Stimulated activated CD4-positive, alpha-beta T cell treated with anti-CD3 and anti-CD28 coated beads, Interleukin-4, amount 100 ng/mL, for 4 hours (primary cell): ENCODE measurements at places on chromosomes 5 and 9.

DNA sequence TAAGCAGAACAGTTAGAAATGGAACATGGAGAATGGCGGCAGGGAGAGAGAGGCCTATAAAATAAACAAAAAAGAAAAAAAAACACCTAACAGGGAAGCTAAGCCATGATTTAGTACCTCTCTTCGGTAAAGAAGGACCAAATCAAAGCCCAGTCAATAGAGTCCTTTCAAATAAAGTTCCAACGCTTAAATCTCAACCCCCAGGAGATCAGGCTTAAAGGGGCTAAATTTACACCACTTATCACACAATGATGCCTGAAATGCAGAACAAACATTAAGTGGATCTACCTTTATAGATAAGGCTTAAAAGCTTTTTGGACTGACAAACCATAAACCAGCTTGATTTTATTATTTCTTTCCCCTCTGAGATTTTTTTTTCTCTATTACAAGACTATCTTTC, 66.3 kb downstream of the PRELID2 start:
- DNase-seq: no peak

DNA sequence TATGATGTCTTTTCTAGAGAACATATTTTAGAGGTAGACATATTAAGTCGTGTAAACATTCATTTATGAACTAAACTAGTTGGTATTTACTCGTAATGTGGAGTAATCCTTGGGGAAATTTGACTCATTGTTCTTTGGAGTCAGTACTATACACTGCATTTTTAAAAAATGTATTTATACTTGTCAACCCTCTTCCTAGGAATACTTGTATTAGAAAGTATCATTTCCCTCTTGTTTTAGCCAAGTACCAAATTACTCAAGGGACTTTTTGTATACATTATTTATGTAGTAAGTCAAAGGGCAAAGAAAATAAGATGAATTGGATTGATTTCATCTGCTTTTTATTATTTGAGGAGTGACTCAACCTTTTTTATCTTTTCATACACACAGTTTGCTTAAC, 248.1 kb upstream of the IZUMO3 start:
- DNase-seq: no peak

GRCh38 chr5:1474183-1474839, 29.1 kb upstream of the SLC6A3 start:
- DNase-seq: no peak

- DNase-seq: peak; percentile 10
Measured at GRCh38 chr5:157072508-157072907, 13.6 kb upstream of the HAVCR1 start.

- DNase-seq: no peak
Measured at GRCh38 chr9:89992326-89993198, 387.8 kb downstream of the GADD45G start.

GRCh38 chr5:91229031-91229727, 153.9 kb downstream of the ARRDC3 start:
- DNase-seq: no peak

DNA sequence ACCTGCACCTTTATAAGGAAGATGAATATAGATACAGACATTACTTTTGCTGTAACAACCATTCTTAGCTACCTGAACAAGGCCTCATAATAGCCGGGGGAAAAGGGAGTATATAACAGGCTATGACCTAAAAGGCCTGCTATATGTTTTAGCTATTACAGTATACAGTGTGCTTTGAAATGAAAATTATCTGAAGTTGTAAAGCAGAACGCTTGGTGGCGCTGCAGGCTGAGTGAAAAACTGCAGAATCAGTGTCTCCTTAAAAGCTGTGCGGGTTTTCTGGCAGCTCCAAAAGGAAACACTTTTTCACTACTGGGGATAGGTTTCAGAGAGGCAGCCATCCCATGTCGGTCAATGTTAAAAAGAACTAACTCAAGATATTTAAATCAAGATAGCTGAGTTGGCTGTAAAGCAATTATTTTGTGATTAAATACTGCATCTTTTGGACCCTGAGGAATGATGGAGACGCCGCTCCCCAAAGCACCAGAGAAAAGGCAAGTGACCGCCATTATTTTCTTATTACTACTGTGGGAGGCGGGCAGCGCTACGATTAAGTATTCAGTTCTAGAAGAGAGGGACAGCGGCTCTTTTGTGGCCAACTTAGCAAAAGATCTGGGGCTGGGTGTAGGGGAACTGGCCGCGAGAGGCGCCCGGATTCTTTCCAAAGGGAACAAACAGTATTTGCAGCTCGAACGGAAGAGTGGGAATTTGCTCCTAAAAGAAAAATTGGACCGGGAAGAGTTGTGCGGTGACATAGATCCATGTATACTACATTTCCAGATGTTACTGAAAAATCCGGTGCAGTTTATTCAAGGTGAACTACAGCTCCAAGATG, 5.9 kb downstream of the PCDHB6 start:
- DNase-seq: no peak

DNA sequence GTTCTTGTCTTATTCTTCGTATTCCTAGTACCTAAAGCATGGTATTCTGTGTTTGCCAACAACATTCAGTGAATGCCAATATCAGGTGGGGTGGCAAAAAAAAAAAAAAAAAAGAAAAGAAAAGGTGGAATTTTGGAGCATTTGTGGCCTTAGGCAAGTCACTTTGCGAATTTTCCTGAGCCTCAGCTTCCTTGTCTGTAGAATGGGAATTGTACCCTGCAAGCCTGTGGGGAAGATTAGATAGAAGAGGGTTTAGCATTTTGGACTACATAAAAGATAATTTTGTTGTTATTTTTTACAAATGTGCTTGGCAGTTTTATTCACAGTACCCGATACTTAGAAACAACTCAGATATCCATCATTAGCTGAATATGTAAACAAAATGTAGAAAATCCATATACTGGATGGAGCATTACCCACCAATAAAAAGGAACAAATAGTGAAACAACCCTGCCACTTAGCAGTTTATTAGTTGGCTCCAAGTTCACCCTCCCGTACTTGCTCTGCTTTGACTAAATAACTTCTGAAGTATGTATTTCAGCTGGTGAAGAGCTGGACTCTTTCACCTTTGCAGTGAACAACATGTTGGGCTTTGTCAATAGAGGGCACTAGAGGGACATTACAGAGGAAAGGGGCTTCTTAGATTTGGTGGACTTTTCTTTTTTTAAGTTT, 13.6 kb downstream of the UBE2D2 start:
- DNase-seq: no peak

DNA sequence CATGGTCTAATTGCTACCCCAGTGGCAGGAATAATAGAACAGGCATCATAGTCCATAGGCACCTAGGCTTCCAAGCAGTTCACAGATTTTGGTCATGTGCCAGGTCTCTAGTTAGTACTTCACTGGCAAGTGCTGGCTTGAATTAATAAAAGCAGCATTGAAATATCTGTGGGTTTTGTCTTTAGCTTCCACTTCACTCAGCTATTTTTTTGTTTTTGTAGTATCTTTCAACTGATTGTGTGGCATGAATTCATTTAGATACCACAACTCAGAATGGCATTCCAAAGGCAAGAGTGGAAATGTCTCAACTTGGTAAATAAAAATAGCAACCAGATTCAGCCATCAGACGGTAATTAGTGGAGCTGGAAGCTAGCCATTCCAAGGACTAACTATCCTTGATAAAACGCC, 27.9 kb upstream of the ITGA2 start:
- DNase-seq: no peak

DNA sequence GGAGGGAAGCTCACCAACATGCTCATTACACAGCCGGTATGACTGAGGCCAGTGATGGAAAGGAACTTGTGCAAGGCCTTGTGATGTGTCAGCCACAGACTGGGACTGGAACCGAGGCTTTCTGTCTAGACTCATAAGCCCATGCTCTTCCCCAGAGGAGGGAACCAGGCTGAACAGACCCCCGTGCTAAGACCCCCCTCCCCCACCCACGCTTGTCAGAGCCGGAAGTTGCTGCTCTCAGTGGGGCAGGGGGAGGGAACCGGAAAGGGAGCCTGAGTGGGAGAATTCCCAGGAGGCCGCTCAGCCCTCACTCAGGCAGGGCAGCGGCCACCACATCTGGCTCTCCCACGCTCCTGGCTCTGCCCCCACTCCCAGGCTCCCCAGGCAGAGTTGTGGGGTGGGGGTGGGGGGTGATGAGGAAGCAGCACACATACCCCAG, 4.1 kb upstream of the PDGFRB start:
- no peak for DNase-seq

DNA sequence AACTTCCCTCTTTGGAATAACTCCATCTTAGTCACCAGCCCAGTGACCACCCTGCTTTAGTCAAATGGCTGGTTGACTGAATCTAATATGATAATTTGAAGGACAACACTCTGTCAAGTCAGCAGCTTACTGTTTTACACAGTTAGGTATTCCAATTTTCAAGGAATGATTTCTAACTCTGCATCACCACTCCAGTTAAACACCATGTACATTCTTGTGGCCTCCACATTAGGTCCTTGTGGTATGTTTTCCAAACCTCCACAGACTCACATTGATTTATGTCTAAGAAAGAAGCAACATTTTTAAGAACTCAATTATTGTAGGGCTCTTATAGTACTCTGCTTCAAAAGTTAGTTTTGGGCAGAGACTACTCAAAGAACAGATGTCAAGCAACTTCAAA, 110.7 kb downstream of the TLE1 start:
- DNase-seq: no peak

DNA sequence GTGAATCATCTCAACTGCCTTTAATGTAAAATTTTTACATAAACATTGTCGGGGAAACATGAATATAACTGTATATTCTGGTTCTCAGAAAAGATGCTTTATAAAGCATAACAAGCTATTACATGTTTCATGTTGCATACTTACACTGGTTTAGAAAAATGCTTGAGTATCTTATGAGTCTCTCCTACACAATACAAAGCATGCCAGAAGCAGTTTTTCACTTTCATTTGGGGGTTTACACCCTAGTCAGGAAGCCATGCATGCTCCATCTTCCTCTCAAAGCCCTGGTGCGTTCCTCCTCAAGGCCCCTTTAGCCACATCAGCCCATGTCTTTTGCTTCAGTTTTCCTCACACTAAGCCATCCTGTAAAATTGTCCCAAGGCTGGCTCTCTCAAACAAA, 22.8 kb downstream of the ELAVL2 start:
- DNase-seq: no peak

- no peak for DNase-seq
Measured at GRCh38 chr9:11946531-11946930, 746.7 kb upstream of the TYRP1 start.

DNA sequence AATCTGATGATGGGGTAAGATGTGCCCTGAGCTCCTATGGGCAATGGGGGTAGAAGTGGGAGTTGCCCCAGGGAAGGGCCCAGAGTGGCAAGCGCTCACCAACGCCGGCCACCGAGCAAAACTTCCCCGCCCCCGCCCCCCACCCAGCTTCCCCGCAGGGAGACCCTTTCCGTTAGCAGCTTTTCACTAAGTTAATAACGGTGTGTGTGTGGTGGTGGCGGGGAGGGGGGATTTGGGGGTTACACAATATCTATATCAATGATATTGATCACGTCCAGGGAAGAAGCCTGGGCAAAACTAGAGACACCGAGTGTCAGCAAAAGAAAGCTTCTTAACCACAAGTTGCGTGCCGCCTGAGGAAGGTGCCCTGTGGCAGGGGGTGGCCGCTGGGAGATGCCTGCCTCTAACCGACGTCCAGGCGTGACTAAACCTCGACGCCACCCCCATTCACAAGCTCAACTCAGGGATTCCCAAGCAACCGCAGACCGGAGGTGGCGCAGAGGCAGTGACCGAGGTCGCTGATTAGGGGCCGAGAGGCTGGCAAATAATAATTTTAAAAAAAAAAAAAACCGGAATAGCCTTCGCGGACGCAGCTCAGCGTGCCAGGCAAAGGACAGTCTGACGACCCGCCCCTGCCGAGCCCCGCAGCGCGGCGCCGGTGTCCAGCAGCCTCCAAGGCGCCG, 222.6 kb downstream of the MEF2C start:
- DNase-seq: no peak

GRCh38 chr5:148542812-148543211, 111.5 kb downstream of the HTR4 start:
- DNase-seq: no peak

DNA sequence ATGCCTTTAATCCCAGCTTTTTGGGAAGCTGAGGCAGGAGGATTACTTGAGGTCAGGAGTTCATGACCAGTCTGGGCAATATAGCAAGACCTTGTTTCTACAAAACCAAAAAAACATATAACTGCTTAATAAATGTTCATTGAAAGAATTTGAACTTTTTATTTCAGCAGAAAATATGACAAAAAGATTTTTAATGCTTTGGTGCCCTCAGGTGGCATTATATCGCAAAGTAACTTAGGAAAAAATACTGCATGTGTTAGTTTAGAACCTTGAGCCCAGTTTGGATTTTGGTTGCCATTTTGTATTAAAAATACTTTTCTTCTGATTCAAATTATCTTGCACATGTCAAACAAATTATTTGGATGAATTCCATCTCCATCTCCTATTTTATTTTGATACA, 103.2 kb downstream of the GPBP1 start:
- DNase-seq: no peak

DNA sequence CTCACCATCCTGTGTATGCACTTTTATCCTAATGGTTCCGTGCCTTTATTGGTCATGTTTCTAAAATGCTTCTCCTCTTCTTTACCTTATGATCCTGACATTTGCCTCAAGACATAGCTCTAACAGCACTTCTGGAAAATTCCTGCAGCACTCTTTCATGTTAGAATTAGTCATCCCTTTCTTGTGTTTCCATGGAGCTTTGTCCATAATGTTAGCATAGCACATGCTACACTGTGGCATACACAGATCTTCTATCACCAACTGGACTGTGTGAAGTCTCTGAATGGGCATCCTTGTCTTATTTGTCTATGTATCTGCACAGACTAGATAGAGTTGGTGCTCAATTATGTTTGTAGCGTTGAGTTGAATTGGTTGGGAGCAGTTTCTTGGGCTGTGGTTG, 2.0 kb downstream of the SCGB3A2 start:
- no peak for DNase-seq

DNA sequence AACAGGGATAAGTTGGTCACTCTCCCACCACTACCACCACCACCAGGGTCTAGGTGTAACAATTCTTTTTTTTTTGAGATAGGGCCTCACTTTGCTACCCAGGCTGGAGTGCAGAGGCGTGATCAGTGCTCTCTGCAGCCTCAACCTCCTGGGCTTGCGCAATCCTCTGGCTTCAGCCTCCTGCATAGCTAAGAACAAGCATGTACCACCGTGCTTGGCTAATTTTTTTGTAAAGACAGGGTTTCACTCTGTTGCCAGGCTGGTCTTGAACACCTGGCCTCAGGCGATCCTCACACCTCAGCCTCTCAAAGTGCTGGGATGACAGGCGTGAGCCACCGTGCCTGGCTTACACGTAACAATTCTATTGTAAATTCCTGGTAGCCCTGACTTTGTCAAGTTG, 27.5 kb downstream of the CORO2A start:
- DNase-seq: no peak

DNA sequence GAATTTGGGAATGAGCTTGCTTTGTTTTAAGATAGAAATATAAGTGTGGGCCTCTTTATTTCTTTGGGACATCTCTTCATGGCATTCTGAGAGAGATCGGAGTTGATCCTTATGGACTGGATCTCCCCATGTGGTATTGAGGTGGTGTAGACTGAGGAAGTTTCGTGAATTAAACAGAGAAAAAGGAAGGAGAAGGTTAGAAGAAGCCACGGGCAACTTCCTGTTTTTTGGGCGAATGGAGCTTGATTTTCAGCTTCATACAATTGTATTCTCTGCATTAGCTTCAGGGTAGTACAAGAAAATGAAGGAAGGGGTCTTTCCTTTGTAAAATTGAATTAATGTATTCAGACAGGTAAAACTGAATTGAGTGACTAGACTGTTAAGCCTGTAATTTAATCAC, 70.5 kb upstream of the HMHB1 start:
- DNase-seq: no peak

- DNase-seq: no peak
Measured at GRCh38 chr5:113204525-113205161, 228.0 kb downstream of the DCP2 start.

- no peak for DNase-seq
Measured at GRCh38 chr5:7533941-7534340, 138.0 kb downstream of the ADCY2 start.
